Posterior vena cava (tissue), 2 donors: ENCODE measurements at places on chromosomes 4 and X. TPM values are rescaled to one million over a fixed set of nuclear protein-coding genes. Genes with fewer than 3 reads are reported as not detected.
A peak's percentile ranks its signal among the peaks of the same experiment; 100 is the strongest.

DNA sequence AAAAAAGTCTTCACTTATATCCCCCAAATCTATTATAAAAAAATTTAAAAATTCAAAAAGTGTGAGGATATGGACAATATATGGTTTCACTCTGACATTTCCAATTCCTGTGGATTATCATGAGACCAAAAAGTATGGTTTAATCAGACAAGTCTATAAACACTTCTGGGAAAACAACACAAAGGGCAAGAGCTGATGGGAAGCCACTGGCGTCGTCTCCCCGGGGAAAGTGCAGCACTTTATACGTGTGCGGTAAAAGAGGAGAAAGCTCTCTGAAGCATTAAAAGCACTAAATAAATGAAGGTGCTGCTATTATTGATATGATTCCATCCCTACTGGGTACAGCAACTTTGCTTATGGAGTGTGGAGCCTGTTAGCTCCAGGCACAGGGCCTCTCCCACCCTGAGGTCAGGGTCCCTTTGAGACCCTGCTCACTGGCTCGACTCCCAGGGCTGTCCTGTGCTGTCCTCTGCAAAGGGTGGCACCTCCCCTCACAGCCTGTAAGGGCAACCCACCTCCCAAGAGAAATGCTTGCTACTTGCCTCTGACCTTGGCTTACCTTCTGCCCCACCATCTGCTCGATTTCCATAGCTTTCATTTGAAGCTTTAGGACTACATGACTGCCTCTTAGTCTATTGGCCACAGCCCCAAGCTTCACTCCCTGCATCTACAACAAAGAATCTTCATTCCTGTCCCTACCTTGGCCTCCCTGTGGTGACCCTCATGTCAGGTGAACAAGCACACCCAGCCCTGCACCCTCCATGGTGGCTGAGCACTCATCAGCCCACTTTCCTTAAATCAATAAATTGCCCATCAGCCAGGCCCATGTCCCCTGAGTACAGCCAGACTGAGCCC, 248.6 kb downstream of the HNRNPD start:
- no peak for DNase-seq

DNA sequence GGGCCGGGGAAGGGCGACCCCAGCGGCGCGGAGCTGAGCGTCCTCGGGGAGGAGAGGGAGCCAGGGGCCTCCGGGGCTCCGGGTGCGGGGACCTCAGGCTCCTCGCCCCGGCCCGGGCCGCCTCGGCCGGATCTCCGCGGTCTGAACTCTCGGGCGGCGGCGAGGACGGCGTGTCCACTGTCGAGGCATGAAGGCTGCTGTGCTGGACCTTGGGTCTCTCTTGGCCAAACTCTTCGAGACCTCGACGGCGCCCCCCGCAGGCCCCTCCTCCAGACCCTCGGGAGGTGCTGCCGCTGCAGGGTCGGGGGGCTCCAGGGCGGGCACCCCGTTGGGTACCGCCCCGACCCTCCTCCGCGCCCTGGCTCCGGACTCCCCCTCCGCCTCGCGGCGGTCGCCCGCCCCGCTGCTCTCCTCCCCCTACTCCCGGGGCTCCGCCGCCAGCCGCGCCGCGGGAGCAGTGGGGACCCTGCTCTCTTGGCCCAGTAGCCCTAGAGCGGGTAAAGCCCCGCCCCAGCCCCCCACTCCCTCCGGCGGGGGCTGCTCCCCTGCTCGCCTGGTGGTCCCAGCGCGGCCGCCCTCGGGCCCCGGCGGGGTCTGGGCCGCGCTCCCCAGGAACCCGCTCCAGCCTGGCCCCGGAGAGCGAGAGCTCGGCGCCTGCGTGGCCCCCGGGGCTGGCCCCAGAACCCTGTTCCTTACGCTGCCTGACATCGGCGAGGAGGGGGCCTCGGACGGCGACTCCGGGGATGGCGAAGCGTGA, 564 bp downstream of the FAM149A start:
- no peak for DNase-seq

Gene PIR
- 12.2 TPM for total RNA-seq

Gene PPEF2
- total RNA-seq: not detected

DNA sequence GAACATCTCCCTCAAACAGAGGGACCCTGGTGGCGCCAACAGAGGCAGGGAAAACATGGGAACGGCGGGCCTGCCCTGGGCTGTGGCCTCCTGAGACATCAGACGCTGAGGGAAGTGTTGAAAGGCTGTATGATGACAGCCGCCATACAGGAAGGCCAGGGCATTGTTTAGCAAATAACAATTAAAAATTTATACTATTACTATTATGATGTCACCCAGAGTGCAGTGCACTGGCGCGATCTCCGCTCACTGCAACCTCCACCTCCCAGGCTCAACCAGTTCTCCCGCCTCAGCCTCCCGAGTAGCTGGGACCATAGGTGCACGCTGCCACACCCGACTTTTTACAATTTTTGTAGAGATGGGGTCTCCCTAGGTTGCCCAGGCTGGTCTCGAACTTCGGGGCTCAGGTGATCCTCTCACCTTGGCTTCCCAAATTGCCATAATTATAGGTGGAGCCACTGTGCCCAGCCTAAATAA, 54.6 kb downstream of the CPZ start:
- peak; percentile 54 for DNase-seq

Gene IBSP
- not detected for total RNA-seq

- DNase-seq: no peak
Measured at GRCh38 chr4:97317671-97318070, 825.6 kb downstream of the STPG2 start.

- no peak for DNase-seq
Measured at GRCh38 chr4:29770627-29771026, 949.5 kb upstream of the PCDH7 start.

- no peak for DNase-seq
Measured at GRCh38 chrX:17167915-17168314, 207.1 kb upstream of the NHS start.

Gene SSX1
- not detected for total RNA-seq

Gene SPANXN3
- not detected for total RNA-seq

Gene SPANXB1
- total RNA-seq: not detected

Gene SHOX
- total RNA-seq: not detected

Gene LRIT3
- 0.09 TPM for total RNA-seq

- DNase-seq: no peak
Measured at GRCh38 chr4:128566693-128567092, 242.8 kb upstream of the JADE1 start.

Gene PHF8
- 18.9 TPM for total RNA-seq

GRCh38 chr4:90572996-90573395, 445.8 kb downstream of the CCSER1 start:
- no peak for DNase-seq

DNA sequence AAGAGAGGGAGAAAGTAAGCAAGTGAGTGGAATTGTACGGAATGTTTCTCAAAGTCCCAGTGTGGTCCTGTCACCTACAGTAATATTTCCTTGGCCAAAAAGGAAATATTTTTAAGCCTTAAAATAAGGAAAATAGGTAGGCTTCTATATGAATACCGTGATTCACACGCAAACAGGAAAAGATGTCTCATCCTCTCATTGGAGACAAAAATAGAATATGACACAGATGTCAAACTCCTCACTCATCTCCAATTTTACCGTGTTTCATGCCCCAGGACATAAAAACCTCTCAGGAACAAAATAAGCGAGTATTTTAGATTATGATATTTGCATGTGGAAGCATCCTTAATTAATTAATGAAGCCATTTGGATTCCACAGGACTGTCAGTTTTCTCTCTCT, 1269.5 kb downstream of the RAPGEF2 start:
- no peak for DNase-seq

GRCh38 chr4:58767598-58767997, 1657.4 kb upstream of the IGFBP7 start:
- no peak for DNase-seq

GRCh38 chr4:88033309-88033708, 25.9 kb downstream of the PKD2 start:
- DNase-seq: no peak

Gene SOWAHD
- 0.29 TPM for total RNA-seq

DNA sequence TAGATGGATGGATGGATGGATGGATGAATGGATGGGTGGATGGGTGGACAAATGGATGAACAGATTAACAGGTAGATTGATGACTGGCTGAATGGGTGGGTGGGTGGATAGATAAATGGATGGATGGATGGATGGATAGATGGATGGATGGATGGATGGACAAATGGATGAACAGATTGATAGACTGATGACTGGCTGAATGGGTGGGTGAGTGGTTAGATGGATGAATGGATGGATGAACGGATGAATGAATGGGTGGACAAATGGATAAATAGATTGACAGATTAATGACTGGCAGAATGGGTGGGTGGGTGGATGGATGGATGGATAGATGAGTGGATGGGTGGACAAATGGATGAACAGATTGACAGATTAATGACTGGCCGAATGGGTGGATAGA, 13.6 kb upstream of the AKAP17A start:
- no peak for DNase-seq

Gene TEX11
- not detected for total RNA-seq

- DNase-seq: no peak
Measured at GRCh38 chrX:30781711-30782444, 107.2 kb downstream of the TAB3 start.

- no peak for DNase-seq
Measured at GRCh38 chrX:40908026-40908425, 172.7 kb upstream of the MED14 start.

- DNase-seq: no peak
Measured at GRCh38 chrX:53831662-53832635, 145.4 kb upstream of the HUWE1 start.

- no peak for DNase-seq
Measured at GRCh38 chr4:104592183-104592582, 97.5 kb upstream of the CXXC4 start.

GRCh38 chrX:45731448-45731847, 530.8 kb upstream of the DIPK2B start:
- no peak for DNase-seq
